ENCODE measurements at places on chromosomes 6 and 20.

GRCh38 chr6:40803897-40804702 is 216.9 kb upstream of the LRFN2 start:
- no peak for DNase-seq

DNA sequence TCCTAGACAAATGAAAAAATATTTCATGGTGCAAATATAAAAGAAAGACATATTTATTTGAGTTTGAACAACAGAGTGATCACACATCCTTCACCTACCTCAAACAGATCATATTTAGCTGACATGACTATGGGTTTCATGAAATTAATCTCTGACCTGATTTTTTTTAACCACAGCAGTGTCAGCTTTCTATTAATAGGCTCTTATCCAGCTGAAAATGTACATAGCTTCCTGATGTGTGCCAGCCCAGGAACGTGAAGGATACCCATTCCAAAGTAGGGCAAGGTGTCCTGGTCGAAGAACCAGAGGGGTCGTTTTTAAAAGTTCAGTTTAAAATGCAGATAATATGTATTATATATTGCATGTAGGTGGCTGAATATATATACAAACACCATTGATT is 19.8 kb downstream of the TRDN start:
- DNase-seq, result no peak

- no peak for DNase-seq
These were observed 345.0 kb downstream of the PTPRT start for GRCh38 chr20:42844751-42845150.

DNA sequence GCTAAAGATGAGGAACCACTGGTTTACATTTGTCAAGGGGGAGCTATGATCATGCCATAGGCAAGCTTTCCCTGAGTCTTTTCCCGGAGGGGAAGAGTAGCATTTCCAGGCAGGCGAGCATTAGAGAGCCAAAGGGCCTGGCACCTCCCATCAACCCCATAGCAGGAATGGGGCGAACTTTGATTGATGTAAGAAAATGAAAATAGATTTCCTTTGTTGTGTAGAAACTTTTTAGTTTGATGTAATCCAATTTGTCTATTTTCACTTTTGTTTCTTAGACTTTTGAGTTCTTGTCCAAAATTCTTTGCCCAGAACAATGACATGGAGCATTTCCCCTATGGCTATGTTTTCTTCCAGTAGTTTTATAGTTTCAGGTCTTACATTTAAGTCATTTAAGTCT is 85.2 kb downstream of the CDH26 start:
- no peak for DNase-seq

DNA sequence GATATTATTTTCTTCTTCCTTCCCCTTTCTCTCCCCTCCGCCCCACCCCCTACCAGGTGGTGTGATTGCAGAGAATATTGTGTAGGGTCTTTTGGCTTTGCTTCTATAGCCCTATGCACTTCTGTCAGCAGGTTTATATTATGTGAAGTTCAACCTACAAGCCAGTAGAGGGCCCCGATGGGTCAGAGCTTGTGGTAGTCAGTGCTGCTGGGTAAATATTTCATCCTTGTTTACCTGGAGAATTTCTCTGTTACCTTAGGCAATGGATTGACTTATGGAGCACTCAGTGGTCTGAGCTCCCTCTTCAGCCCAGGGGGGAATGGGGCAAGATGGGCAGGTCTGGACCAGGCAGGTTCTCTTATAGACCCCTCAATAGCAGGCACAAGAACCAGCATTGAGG is 720.9 kb downstream of the GRIK2 start:
- DNase-seq, result no peak

- no peak for DNase-seq
These were observed 10.8 kb downstream of the TRIM26 start for GRCh38 chr6:30202366-30202765.

- DNase-seq, result no peak
These were observed 167.4 kb downstream of the COL9A1 start for GRCh38 chr6:70135219-70136160.

DNA sequence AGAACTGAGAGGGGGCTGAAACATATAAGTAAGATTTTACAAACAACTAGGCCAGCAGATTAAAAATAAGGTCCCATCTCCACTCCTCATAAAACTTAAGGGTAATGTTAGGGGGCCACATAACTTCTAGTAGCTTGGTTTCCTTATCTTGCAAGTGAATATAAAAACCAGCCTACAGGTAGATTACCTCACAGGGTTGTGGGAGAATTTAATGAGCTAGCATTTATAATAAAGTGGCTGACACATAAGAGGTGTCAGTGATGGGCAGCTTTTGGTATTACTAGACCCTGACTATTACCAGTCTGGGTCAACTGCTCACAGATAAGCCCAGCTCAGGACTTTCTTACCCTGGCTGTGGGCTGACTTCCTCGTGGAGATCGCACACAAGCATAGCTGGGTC is 9.2 kb upstream of the PPP1R14C start:
- DNase-seq, result no peak

DNA sequence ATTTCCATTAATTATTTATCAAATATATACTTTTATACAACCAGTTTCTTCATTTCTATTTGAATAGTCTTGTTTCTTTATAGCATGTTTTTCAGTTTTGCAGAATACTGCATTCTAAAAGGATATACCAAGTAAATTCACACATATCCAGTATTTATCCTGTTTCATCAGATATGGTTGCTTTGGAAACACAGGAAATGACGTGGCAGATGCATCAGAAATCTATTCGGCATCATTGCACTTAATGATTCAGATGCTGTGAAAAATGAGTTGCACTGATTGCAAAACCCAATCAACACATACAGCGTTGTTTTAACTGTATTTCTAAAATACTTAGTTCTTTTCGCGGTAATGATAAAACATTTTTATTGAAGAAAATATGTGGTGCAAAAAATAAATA is 594.9 kb downstream of the CDH26 start:
- DNase-seq, result no peak

DNA sequence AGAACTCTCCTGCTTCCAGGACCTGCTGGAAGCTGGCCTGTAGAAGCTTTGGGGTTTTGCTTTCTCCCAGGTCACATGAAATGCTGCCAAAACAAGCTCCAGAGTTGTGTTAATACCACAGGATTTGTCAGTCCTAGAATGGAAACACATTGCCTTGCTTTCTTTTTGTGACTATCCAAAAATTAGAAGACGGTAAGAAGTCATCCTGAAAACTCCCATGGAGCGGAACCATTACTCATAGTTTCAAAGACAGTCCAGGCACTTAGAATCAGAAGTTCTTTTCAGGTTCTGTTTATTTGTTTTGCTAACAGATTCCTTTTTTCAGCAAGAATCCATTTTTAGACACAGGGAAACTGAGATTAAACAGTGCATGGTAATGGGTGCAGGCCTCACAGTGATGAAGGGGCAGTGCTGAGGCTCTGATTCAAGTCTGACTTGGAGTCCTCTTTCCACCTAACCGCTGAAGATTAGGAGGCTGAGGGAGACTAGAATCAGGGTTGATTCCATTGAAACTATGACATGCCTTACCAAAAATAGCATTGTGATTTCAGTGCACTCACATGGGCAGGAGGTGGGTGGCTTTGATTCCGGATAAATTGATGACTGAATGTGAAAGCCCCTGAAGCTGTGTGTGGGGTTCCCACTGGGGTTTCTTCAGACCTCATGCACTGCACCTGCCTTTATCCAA is 72.2 kb upstream of the NAA20 start:
- peak; percentile 22 for DNase-seq

- no peak for DNase-seq
These were observed 48.4 kb downstream of the CEP43 start for GRCh38 chr6:167047554-167047953.

- peak; percentile 13 for DNase-seq
These were observed 1.5 kb upstream of the PHIP start for GRCh38 chr6:79079561-79080041.

DNA sequence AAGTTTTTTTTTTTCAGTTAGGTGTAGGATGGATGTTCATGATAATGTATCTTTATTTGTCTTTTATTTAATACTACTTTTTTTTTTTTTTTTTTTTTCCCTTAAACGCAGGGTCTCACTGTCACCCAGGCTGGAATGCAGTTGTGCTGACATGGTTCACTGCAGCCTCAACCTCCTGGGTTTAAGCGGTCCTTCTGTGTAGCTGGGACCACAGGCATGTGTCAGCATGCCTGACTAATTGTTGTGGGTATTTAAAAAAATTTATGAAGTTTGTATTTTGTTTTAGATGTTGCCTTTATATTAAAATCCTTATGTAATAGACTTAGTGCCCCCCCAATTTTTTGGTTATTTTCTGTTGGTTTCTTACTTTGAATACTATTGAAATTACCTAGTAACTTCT is 42.6 kb downstream of the NCOA3 start:
- DNase-seq, result peak; percentile 39

GRCh38 chr6:44494011-44494501 is 106.5 kb downstream of the CDC5L start:
- DNase-seq, result peak; percentile 77

- DNase-seq, result peak; percentile 94
These were observed 369.0 kb downstream of the THBS2 start for GRCh38 chr6:168884646-168885086.

GRCh38 chr6:13653296-13653695 is 38.2 kb downstream of the NOL7 start:
- peak; percentile 11 for DNase-seq

DNA sequence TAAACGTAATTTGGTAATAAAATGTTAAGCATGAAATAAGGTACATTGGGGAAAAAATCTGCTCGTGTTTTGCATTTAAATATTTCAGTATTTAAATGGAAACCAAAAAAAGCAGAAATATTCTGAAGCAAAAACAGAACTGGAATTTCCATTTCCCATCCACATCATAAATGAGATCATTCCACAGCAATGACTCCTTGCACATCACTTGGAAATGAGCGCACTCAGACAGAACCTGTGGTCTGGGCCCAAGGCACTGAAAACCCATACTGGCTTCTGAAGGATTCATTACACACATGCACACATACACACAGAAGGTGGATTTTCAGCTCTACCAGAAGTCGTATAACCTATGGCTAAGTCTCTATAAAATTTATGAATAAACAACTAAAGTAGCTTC is 174.8 kb downstream of the IBTK start:
- DNase-seq, result peak; percentile 79

GRCh38 chr6:161477876-161478425 is 204.1 kb upstream of the AGPAT4 start:
- no peak for DNase-seq

- DNase-seq, result no peak
These were observed 282.0 kb downstream of the BTBD3 start for GRCh38 chr20:12199703-12200102.

- DNase-seq, result no peak
These were observed 2.3 kb upstream of the PHACTR2 start for GRCh38 chr6:143675382-143675900.

DNA sequence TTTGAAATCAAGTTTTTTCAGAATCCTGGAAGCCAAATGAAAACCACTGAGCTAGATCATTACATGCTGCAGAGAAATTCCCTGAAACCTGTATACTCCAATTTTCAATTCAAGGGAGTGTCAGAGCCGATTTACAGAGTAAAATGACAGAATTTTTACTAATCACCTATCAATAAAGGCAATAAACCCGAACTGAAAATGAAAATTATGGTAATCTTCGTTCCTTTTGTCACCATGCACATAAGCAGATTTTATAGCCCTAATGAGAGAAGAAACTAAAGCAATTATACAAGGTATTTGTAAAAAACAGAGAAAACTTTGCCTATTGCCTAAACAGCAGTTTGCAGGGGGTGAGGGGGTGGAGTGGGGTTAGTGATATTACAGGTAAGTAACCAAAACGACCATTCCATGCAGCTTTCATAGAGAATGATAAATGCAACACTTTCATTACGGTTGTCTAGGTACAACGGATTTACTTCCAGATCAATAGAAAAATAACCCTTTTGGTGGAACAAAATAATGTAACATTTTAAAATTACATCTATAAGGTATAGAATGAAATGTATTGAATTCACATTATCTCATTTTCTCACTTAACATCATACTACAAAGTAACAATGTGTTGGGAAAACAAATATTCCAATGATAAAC is 115.2 kb upstream of the BEND6 start:
- DNase-seq, result no peak

DNA sequence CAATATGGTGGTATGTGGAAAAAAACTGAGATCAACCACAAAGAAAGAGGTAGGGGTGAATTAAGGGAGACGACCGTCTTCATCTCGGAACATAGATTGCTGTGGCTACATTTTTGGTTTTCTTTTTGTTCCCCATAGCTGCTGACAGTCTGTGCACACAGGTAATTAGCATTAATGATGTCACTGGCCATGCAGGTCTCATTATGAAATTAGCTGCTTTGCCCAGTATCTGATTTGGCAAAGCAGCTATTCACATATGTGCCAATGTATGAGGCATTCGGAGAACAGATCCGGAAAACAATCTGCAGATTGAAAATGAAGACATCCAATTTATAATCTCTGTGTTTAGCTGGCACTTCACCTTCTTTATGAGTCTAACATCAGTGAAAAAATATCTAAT is 13.1 kb downstream of the NOX3 start:
- no peak for DNase-seq

- DNase-seq, result peak; percentile 89
These were observed 5.3 kb upstream of the FOXC1 start for GRCh38 chr6:1604158-1605003.

- peak; percentile 14 for DNase-seq
These were observed 514.0 kb upstream of the BTBD3 start for GRCh38 chr20:11403711-11404110.

DNA sequence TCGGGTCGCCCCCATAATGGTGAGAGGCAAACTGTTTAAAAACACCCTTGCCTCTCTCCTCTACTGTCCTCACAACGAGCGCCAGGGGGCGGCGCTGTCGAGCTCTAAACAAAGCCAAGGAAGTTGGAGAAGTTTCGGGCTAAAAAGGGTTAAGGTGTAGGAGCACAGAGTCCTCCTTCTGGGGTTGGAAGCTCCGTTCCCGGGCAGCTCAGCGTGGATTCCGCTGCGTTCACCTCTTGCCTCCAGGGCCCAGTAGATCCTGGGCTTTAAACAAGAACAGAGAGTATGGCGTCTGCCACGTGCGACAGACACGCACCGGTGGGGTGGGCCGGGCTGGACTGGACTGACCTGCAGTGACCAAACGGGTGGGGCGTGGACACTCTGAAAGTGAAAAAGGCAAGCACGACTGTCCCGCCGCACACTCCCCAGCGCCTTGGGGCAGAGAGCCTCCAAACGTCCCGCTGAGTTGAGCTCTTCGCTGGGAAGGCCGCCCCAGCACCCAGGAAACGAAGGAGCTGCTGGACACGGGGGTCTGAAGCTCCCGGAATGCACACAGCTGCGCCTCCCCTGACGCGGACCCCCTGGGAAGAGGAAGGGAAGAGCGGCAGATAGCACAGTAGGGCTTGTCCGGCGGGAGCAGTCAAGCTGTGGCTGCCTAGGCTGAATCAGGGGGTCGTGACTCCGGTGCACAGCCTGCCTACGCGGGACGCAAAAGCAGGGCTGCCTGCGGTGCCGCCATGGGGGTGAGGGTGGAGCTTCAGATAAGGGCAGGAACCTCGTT is 1.6 kb upstream of the THBD start:
- peak; percentile 76 for DNase-seq

GRCh38 chr20:22909436-22909835 is 125.7 kb upstream of the SSTR4 start:
- no peak for DNase-seq

Measured in GM03348 (cell line).